ENCODE measurements at places on chromosomes 3 and 15. TPM values are rescaled to one million over a fixed set of nuclear protein-coding genes. Genes with fewer than 3 reads are reported as not detected.

Gene SPINT1
- total RNA-seq = 306 TPM

Gene IL5RA
- total RNA-seq = not detected

Gene RTP1
- not detected for total RNA-seq

Gene FES
- total RNA-seq = 15.1 TPM

Gene INSYN1
- total RNA-seq = 1.3 TPM

Gene SLC24A5
- not detected for total RNA-seq

Gene ASB14
- total RNA-seq = not detected

Gene PLCB2
- 1.5 TPM for total RNA-seq

Gene TMEM212
- total RNA-seq = not detected

Gene TRH
- not detected for total RNA-seq

Gene XCR1
- not detected for total RNA-seq

Gene GP9
- not detected for total RNA-seq

Gene C2CD4B
- 1.2 TPM for total RNA-seq

Gene TLR9
- total RNA-seq = not detected

Gene FBXL2
- total RNA-seq = 12.6 TPM

Gene VGLL4
- total RNA-seq = 96.3 TPM

Gene TM4SF18
- total RNA-seq = not detected

Gene TTLL13
- not detected for total RNA-seq

Gene TMC3
- not detected for total RNA-seq

Gene SLC28A1
- total RNA-seq = 0.17 TPM

Gene MST1R
- 6.5 TPM for total RNA-seq

Gene KBTBD13
- total RNA-seq = not detected

Gene CACNA1D
- 0.21 TPM for total RNA-seq

Gene GALNT15
- total RNA-seq = not detected
